T-helper 2 cell treated with Interferon-gamma antibody and Interleukin-4, amounts not matched to agents 5 μg/mL and 100 μg/mL, for 36 hours (primary cell): ENCODE measurements at places on chromosomes 4 and X.

DNA sequence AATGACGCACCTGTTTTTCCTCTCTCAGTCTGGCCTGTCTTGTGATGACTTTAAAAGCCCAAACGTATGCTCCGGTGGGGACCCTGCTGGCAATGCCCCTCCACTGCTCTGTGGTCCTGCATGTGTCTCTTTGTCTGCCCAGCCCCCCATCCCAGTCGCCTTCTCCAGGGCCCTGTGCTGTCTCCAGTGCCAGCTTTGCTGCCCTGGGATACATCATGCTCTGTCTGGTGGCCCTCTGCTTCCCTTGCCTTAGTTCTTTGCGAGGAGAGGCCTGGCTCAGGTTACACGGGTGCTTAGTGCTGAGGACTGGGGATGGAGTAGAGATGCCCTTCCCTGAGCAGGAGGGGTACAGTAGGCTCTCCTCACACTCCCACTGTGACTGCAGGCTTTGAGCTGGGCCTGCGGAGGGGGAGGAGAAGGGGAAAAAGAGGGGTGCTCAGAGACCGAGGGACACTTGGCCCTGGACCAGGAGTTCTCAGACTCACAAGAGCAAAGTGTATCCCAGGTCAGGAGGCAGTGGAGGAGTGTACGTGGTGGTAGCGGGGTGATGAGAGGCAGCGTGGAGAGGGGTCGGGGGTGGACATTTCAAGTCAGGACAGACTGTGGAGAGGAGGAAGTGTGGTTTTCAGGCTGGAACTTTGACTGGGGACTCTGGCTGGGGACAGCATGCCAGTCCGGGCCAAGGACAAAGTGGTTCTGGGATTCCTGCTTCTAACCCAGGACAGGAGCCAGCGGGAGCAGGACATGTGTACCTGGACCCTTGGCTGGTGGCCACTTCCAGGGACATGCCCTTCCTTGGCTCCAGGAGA lies 2.8 kb downstream of the APLN start:
- no peak overlapping the region for H3K4me3 ChIP-seq
- H3K27ac ChIP-seq, result no peak overlapping the region
- peaks cover 28% of the 10 kb centered on the region for H3K27me3 ChIP-seq
- no peaks in the 10 kb centered on the region for H3K36me3 ChIP-seq

GRCh38 chr4:11495291-11495690 lies 66.6 kb upstream of the HS3ST1 start:
- DNase-seq, result no peak

DNA sequence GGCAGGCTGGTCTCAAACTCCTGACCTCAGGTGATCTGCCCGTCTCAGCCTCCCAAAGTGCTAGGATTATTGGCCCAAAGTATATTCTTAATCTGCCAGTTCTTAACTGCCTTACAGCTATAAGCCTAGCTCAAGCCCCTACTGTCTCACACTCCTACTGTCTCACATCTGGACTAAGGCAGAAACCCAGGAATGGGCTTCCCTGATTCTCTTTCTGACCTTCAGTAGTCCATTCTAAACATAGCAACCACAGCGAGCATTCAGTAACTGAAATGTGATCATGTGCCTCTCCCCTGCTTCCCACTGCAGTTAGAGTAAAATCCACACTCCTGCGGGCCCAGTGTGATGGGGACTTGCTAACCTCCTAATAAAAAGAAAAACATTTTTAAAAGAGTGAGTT lies 58.9 kb downstream of the MTMR1 start:
- H3K27ac ChIP-seq, result no peak overlapping the region
- no peak for DNase-seq
- no peaks in the 10 kb centered on the region for H3K4me1 ChIP-seq
- no peaks in the 10 kb centered on the region for H3K27me3 ChIP-seq
- peaks cover 25% of the 10 kb centered on the region for H3K36me3 ChIP-seq
- no peak overlapping the region for H3K4me3 ChIP-seq

DNA sequence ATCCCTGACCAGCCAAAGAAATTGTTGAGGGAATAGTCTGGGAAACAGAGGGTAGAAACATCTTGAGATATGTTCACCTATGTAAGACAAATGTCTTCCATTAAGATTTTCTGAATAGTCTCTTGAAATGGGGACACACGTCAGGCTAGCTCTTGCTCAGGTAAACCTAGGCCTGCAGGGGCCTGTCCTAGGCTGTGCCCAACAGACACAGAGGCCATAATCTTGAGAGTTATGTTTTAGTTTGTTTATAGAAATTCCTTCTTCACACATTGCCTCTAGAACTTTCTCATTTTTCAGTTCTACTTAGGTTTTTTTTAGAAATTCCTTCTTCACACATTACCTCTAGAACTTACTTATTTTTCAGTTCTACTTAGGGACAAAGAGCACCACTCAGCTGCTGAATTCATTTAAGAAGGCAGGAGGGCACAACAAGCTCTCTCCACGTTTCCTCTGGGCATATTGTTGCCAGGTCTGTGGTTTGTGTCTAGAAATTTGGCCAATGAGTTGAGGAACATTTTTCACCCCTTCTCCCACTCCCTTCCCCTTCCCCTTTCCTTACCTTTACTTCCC lies 94.9 kb downstream of the ARHGAP24 start:
- H3K27me3 ChIP-seq, result no peaks in the 10 kb centered on the region
- no peaks in the 10 kb centered on the region for H3K36me3 ChIP-seq
- no peak overlapping the region for H3K27ac ChIP-seq
- no peak overlapping the region for H3K4me3 ChIP-seq
- H3K4me1 ChIP-seq, result no peaks in the 10 kb centered on the region

DNA sequence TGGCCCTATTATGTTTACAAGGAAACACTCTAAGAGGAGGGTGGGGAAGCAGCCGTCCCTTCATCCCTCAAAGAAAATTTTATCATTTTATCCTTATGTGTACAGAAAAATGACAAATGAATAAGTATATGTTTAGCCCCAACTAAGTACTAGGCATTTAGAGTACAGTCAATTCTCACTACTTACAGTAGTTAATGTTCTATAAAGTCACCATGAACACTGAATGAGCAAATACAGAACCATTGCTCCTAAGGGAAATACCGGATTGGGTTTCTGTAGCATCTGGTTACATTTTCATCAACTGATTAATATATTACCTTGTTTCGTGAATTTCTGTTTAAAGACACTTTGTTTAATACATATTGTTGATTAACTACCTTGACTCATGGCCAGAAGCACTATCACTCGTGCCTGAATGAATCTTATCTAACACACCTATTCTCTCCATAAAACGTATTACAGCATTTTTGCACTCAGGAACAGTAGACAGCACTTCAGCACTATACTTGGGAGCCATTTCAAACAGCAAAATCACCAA lies 109.3 kb downstream of the ASB9 start:
- H3K27me3 ChIP-seq, result no peaks in the 10 kb centered on the region
- H3K4me1 ChIP-seq, result peaks cover 16% of the 10 kb centered on the region
- no peak overlapping the region for H3K4me3 ChIP-seq
- H3K27ac ChIP-seq, result no peak overlapping the region

- peaks cover 7% of the 10 kb centered on the region for H3K27me3 ChIP-seq
- peaks cover 3% of the 10 kb centered on the region for H3K4me1 ChIP-seq
- DNase-seq, result no peak
- no peak overlapping the region for H3K4me3 ChIP-seq
- no peak overlapping the region for H3K27ac ChIP-seq
- H3K36me3 ChIP-seq, result peaks cover 1% of the 10 kb centered on the region
Observed at GRCh38 chr4:83191026-83191425, 76.5 kb upstream of the PLAC8 start.

DNA sequence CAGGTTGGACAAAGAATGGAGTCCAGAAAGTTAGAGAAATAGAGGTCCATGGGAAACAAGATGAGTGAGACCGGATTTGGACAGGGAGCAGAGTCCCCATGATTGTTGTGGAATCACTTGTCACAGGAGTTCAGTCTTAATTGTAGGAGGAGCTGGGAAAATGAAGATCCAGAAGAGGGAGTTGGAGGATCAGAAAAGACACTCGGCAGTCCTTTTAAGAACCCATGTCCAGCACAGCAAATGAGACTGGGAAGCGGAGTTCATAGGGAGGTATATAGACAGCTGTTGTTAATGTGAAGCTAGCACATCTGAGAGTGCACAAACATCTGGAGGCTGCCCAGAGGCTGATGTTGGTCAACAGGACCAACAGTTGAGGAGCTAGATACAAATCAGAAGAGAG lies 111.4 kb upstream of the RXFP1 start:
- no peaks in the 10 kb centered on the region for H3K27me3 ChIP-seq
- no peak overlapping the region for H3K4me3 ChIP-seq
- H3K36me3 ChIP-seq, result no peaks in the 10 kb centered on the region
- H3K27ac ChIP-seq, result no peak overlapping the region
- H3K4me1 ChIP-seq, result no peaks in the 10 kb centered on the region
